ENCODE measurements at places on chromosomes 1 and 21. TPM values are rescaled to one million over a fixed set of nuclear protein-coding genes. Genes with fewer than 3 reads are reported as not detected.
A peak's percentile ranks its signal among the peaks of the same experiment; 100 is the strongest.

ZFYVE9 gene
- 18.0 TPM for total RNA-seq

GRCh38 chr1:70220517-70221237 is 503 bp upstream of the SRSF11 start:
- H3K27ac ChIP-seq, result peak overlapping the region; percentile 98
- peak overlapping the region; percentile 64 for H3K4me3 ChIP-seq
- peaks cover 31% of the 10 kb centered on the region for H3K36me3 ChIP-seq
- no peaks in the 10 kb centered on the region for H3K27me3 ChIP-seq
- DNase-seq, result no peak

RIMS3 gene
- 5.7 TPM for total RNA-seq

- no peaks in the 10 kb centered on the region for H3K27me3 ChIP-seq
- H3K36me3 ChIP-seq, result no peaks in the 10 kb centered on the region
- H3K4me3 ChIP-seq, result no peak overlapping the region
- no peaks in the 10 kb centered on the region for H3K4me1 ChIP-seq
- H3K27ac ChIP-seq, result no peak overlapping the region
These were observed 75.4 kb downstream of the CDC7 start for GRCh38 chr1:91575909-91576519.

DNA sequence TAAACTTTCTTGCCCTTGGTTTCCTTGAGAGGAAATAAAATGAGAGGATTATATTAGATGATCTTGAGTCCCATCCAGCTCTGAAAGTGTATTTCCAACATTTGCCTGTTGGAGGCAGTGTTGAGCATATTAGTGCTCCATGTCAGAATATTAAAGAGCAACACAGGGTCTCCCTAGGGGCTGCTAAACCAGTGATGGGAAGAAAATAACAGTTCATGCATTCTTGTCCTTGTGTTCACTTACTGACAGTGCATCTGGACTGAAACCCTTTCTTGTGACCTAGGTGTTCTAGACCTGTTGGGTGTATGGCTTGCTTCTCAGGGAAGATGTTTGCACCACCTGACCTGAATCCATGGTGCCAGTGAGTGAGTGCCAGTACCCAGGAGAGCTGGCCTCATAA is 124.7 kb upstream of the KIAA0040 start:
- H3K27me3 ChIP-seq, result peaks cover 3% of the 10 kb centered on the region
- H3K4me1 ChIP-seq, result no peaks in the 10 kb centered on the region
- no peak for DNase-seq
- H3K27ac ChIP-seq, result no peak overlapping the region
- no peaks in the 10 kb centered on the region for H3K36me3 ChIP-seq

ANXA9 gene
- total RNA-seq, result 1.2 TPM

DNA sequence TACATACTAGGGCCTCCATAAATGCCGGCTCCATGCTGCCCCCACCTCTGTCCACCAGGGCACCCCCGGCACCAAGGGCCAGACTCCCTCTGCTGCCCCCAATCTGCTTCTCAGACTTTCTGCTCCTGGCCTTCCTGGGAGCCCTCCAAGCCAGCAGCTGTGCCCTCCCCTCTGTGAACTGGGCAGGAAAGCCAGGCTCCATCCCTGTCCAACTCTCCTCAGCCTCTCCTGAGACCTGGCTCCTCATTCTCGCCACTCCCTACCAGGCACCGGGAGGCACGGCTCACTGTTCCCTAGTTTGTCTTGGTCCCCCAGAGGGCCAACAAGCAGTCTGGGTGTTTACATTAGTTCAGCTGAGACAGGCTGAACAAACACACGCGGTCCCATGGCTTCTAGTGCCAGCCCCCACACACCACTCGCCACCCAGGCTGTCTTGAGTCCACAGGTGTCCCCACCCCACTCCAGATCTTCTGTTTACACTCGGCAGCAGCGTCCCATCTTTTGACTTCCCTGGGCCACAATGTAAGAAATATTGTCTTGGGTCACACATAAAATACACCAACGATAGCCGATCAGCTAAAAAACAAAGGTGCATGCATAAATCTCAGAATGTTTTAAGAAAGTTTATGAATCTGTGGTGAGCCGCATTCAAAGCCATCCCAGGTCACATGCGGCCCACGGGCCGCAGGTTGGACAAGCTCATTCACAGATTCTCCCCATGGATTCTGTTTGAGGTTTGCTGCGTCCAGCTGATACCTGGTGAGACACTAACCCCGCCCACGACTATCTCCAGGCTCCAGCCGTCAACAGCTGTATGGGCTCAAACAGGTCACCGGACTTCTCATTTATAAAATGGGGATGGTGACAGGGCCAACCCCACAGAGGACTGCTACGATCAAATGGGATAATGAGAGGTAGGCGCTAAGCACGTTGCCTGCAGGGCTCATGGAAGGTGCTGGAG is 29.5 kb upstream of the ECE1 start:
- H3K27me3 ChIP-seq, result no peaks in the 10 kb centered on the region
- peak overlapping the region; percentile 73 for H3K27ac ChIP-seq
- H3K4me3 ChIP-seq, result no peak overlapping the region
- H3K36me3 ChIP-seq, result no peaks in the 10 kb centered on the region

GJB3 gene
- total RNA-seq, result 0.15 TPM

FAM163A gene
- not detected for total RNA-seq

DNA sequence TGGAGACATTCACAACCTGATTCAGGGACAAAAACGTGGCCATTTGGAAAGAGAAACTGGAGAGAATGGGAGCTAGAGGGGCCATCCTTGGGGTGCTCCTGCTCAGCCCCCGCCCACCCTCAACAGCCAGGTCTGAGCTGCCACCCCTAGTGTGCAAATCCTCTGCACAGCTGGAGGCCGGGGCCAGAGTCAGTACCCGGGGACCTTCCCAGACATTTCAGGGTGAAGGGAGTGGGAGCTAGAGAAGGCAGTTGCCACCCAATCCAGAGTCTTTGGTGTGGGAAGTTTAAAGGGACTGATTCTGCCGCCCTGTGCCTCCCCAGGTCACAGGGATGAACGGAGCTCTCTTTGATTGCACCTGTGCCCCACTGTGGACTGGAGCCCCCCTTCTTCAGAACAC is 397.4 kb downstream of the MATN1 start:
- no peaks in the 10 kb centered on the region for H3K36me3 ChIP-seq
- peaks cover 3% of the 10 kb centered on the region for H3K27me3 ChIP-seq
- no peaks in the 10 kb centered on the region for H3K4me1 ChIP-seq
- H3K27ac ChIP-seq, result no peak overlapping the region
- no peak overlapping the region for H3K4me3 ChIP-seq

KRTAP12-2 gene
- total RNA-seq, result not detected

- no peak for DNase-seq
- no peaks in the 10 kb centered on the region for H3K36me3 ChIP-seq
- H3K27ac ChIP-seq, result no peak overlapping the region
- peaks cover 20% of the 10 kb centered on the region for H3K27me3 ChIP-seq
These were observed 7.2 kb upstream of the S100A8 start for GRCh38 chr1:153397924-153398651.

HSD3B1 gene
- total RNA-seq, result not detected

GRCh38 chr1:28971980-28972771 is 57.8 kb downstream of the EPB41 start:
- no peaks in the 10 kb centered on the region for H3K27me3 ChIP-seq
- no peak overlapping the region for H3K27ac ChIP-seq
- no peak overlapping the region for H3K4me3 ChIP-seq
- no peaks in the 10 kb centered on the region for H3K36me3 ChIP-seq

DNA sequence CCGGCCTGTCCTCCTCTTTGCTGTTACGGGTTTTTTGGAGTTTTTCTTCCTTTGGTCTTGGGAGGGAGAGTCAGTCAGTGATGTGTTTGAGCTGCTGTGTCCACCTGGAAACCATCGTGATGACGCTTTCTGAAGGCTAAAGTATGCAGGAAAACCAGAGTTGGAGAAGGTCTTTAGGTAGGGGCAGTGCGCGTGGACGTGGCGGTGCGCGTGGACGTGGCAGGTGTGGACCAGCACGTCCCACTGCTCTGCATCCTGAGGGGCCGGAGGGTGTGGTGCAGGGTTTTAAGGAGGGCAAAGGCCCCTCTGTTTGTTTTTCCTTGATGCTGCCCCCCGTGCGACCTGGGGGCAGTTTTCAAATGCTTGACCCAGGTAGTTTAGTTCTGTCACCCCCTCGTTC is 29.9 kb downstream of the PRKCZ start:
- no peak for DNase-seq
- no peak overlapping the region for H3K27ac ChIP-seq
- no peaks in the 10 kb centered on the region for H3K36me3 ChIP-seq
- no peaks in the 10 kb centered on the region for H3K4me1 ChIP-seq
- H3K27me3 ChIP-seq, result no peaks in the 10 kb centered on the region

- no peak overlapping the region for H3K4me3 ChIP-seq
- no peaks in the 10 kb centered on the region for H3K4me1 ChIP-seq
- no peak for DNase-seq
- no peak overlapping the region for H3K27ac ChIP-seq
- no peaks in the 10 kb centered on the region for H3K36me3 ChIP-seq
These were observed 28.7 kb downstream of the NBPF3 start for GRCh38 chr1:21468599-21468998.

BEND5 gene
- total RNA-seq, result not detected

RAVER2 gene
- 15.1 TPM for total RNA-seq

C1orf56 gene
- total RNA-seq, result 2.7 TPM

GRCh38 chr1:208332774-208333126 is 88.6 kb upstream of the PLXNA2 start:
- no peak overlapping the region for H3K27ac ChIP-seq
- no peak for DNase-seq
- no peaks in the 10 kb centered on the region for H3K27me3 ChIP-seq
- no peaks in the 10 kb centered on the region for H3K4me1 ChIP-seq

KRTAP13-2 gene
- not detected for total RNA-seq

- H3K27ac ChIP-seq, result no peak overlapping the region
- H3K4me1 ChIP-seq, result no peaks in the 10 kb centered on the region
- H3K27me3 ChIP-seq, result 0 out of 2 replicates have a peak, but pooled peaks cover 2% of the 10 kb centered on the region
- no peak for DNase-seq
These were observed 6.3 kb downstream of the PTGFRN start for GRCh38 chr1:116916002-116916401.

GRCh38 chr1:160460214-160460642 is 59.9 kb downstream of the VANGL2 start:
- no peak overlapping the region for H3K4me3 ChIP-seq
- DNase-seq, result no peak
- no peaks in the 10 kb centered on the region for H3K36me3 ChIP-seq
- no peaks in the 10 kb centered on the region for H3K4me1 ChIP-seq
- H3K27me3 ChIP-seq, result peaks cover 4% of the 10 kb centered on the region
- H3K27ac ChIP-seq, result no peak overlapping the region

DNA sequence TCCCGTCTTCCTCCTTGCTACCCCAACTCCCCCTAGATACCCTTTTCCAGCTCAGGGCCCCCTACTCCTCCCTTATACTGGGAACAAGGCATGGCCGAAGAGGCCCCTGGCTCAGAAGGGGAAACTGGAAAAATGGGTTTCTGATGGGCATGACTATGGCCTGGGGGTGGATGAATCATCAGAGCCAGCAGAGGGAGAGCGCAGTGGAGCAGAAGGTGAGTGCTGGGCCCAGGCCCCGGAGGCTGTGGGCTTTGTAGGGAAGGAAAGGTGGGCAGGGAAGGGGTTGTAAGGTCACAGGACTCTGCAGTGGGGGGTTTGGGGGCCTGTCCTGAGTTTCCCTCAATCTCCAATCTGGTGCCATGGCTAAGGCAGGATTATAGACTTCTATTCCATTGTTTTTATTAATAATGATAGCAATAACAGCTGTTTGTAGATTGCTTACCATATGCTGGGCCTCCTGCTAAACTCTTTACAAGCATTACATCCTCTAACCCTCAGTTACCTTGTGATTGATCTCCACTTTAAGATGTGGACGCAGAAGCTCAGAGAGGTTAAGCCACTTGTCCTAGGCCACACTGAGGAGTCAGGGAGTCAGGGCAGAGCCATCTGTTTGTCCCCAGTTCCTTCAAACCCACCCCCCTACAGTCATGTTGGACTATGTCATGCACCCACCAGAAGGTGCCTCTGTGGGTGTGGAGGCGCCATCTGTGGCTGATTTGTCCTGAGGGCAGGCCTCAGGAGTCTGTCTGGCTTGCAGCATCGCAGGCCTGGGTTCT is 36.2 kb upstream of the ZNF362 start:
- no peaks in the 10 kb centered on the region for H3K36me3 ChIP-seq
- H3K4me3 ChIP-seq, result no peak overlapping the region
- DNase-seq, result no peak
- H3K4me1 ChIP-seq, result no peaks in the 10 kb centered on the region
- H3K27ac ChIP-seq, result no peak overlapping the region
- H3K27me3 ChIP-seq, result no peaks in the 10 kb centered on the region

GRCh38 chr1:18560692-18561091 is 70.0 kb upstream of the PAX7 start:
- peaks cover 8% of the 10 kb centered on the region for H3K4me1 ChIP-seq
- no peak overlapping the region for H3K4me3 ChIP-seq
- H3K27me3 ChIP-seq, result peaks cover 23% of the 10 kb centered on the region
- H3K27ac ChIP-seq, result no peak overlapping the region
- no peaks in the 10 kb centered on the region for H3K36me3 ChIP-seq
- DNase-seq, result no peak

DNA sequence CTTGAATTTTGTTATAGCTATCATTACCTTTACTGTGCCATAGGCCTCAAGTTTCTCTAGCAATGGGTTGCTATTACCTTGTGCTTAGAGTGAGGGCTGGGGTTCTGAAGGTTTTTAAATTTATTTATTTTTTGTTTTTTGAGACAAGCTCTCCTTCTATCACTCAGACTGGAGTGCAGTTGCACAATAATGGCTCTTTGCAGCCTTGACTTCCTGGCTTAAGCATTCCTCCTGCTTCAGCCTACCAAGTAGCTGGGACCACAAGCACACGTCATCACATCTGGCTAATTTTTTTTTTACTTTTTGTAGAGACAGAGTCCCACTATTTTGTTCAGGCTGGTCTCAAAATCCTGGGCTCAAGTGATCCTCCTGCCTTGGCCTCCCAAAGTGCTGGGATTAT is 41.5 kb downstream of the SNX27 start:
- no peaks in the 10 kb centered on the region for H3K27me3 ChIP-seq
- H3K36me3 ChIP-seq, result no peaks in the 10 kb centered on the region
- DNase-seq, result no peak
- H3K27ac ChIP-seq, result no peak overlapping the region

TMEM82 gene
- not detected for total RNA-seq

GRCh38 chr21:44686843-44687561 is 5.0 kb upstream of the KRTAP12-1 start:
- no peak for DNase-seq
- H3K4me3 ChIP-seq, result no peak overlapping the region
- H3K4me1 ChIP-seq, result no peaks in the 10 kb centered on the region
- no peaks in the 10 kb centered on the region for H3K27me3 ChIP-seq
- H3K27ac ChIP-seq, result no peak overlapping the region
- H3K36me3 ChIP-seq, result no peaks in the 10 kb centered on the region

- H3K27me3 ChIP-seq, result no peaks in the 10 kb centered on the region
- no peak overlapping the region for H3K27ac ChIP-seq
- H3K36me3 ChIP-seq, result no peaks in the 10 kb centered on the region
- no peak overlapping the region for H3K4me3 ChIP-seq
- no peaks in the 10 kb centered on the region for H3K4me1 ChIP-seq
These were observed 71.3 kb downstream of the PLPP3 start for GRCh38 chr1:56507925-56508522.

- no peaks in the 10 kb centered on the region for H3K36me3 ChIP-seq
- DNase-seq, result no peak
- H3K4me3 ChIP-seq, result no peak overlapping the region
- H3K27me3 ChIP-seq, result no peaks in the 10 kb centered on the region
- H3K27ac ChIP-seq, result no peak overlapping the region
These were observed 153.4 kb downstream of the SIPA1L2 start for GRCh38 chr1:232476538-232476950.

KIF14 gene
- total RNA-seq, result 17.8 TPM

LCE1E gene
- not detected for total RNA-seq

- H3K4me3 ChIP-seq, result no peak overlapping the region
- no peak for DNase-seq
These were observed 28.9 kb upstream of the EDN2 start for GRCh38 chr1:41513383-41513735.

UTS2 gene
- not detected for total RNA-seq

- no peaks in the 10 kb centered on the region for H3K4me1 ChIP-seq
- no peak overlapping the region for H3K4me3 ChIP-seq
These were observed 195.5 kb downstream of the LMO4 start for GRCh38 chr1:87524021-87524754.

Data from Panc1 (cell line).